ENCODE measurements at places on chromosomes 12 and 14.

- no peak for DNase-seq
Measured at GRCh38 chr14:55641954-55642353, 61.9 kb downstream of the KTN1 start.

- no peak for DNase-seq
Measured at GRCh38 chr14:51285120-51285519, 45.1 kb downstream of the TMX1 start.

DNA sequence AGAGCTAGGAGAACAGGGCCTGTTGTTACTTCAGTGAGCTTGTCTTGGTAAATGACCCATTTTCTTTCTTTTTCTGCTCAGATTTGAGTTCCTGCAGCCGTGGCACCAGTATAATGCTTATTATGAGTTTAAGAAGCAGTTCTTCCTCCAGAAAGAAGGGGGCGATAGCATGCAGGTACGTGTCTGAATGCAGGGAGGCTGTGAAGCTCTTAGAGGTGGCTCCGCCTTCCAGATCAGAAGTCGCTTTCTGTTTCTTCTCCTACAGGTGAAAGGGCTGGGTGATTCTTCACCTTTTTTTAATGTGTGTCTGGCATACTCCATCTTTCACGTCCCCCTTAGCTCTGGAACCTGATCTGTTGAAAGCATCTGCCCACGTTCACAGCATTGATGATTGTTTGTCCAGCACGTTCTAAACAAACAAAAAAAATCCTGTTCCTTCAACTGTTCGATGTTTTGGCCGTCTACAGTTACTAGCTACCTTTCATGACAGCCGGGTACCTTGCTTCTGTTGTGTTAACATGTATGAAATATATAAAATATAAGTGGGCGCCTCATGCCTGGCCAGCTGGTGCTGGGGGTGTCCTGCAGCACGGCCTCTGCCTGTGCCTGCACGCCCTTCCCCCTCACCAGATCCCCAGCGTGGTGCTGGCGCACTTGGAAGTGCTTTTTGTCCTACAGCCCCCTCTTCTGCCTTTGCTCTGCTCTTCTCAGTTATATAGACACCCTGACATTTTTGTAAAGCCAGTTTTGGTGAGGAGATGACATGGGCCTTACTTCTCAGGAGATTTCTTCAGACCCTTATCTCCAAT lies 44.6 kb downstream of the SFSWAP start:
- DNase-seq: no peak

- no peak for DNase-seq
Measured at GRCh38 chr12:128592220-128592744, 231.5 kb downstream of the SLC15A4 start.

GRCh38 chr12:98821866-98822265 lies 176.8 kb downstream of the APAF1 start:
- DNase-seq: no peak

DNA sequence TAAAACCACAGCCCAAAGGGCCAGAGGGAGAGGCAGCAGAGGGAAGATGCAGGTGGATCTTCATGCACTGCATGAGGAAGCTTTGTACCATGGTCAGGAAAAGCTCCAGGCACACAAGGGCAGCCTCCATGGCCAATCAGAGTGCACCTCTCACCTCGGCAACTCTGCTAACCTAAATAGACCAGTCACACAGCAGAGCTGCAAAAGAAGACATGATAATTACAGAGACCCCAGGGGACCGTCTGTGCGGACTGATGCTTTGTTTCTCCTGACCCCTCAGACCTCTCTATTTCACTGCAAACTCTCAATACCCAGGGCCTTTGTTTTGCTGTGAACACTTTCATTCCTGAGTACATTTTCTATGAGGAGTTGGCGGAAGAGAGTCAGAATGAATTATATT lies 10.7 kb upstream of the TCL1B start:
- DNase-seq: no peak

GRCh38 chr14:83838226-83838625 lies 1691.7 kb upstream of the FLRT2 start:
- no peak for DNase-seq

DNA sequence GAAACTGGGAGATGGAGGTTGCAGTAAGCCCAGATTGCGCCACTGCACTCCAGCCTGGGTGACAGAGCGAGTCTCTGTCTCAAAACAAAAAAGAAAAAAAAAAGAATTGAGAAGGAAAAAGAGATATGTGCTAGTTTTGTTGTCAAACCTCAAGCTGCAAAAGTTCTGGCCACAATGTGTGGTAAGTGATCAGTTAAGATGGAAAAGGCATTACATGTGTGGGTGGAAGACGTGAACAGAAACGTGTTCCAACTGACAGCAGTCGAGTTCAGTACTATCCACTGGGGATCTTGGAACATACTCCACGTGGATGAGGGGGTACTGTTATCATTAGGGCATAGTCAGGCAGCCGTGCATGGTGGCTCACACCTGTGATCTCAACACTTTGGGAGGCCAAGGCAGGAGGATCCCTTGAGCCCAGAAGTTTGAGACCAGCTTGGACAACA lies 17.3 kb downstream of the GPR68 start:
- no peak for DNase-seq

- DNase-seq: no peak
Measured at GRCh38 chr12:2613326-2614073, 181.3 kb upstream of the FKBP4 start.

GRCh38 chr12:38907201-38907923 lies 2.0 kb upstream of the CPNE8 start:
- no peak for DNase-seq

- DNase-seq: no peak
Measured at GRCh38 chr12:99611117-99611516, 36.4 kb upstream of the GARIN6 start.

DNA sequence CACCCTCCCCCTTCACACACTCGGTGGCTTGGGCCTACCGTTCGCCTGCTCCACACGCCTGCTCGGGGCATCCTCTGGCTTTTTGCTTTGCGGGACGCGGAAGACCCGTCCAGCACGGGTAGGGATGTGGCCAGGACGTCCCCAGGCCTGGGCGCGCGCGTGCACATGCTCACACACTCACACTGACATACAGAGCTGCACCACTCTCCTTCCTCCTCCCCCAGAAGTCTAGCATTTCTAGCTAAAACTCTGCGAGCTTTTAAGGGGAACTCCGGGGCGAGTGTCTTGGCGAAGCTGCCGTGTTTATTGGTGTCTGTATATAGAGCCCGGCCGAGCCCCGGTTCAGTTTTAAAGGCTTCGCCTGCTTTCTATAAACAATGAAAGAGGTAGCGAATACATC lies 5.0 kb downstream of the TBX5 start:
- DNase-seq: no peak

DNA sequence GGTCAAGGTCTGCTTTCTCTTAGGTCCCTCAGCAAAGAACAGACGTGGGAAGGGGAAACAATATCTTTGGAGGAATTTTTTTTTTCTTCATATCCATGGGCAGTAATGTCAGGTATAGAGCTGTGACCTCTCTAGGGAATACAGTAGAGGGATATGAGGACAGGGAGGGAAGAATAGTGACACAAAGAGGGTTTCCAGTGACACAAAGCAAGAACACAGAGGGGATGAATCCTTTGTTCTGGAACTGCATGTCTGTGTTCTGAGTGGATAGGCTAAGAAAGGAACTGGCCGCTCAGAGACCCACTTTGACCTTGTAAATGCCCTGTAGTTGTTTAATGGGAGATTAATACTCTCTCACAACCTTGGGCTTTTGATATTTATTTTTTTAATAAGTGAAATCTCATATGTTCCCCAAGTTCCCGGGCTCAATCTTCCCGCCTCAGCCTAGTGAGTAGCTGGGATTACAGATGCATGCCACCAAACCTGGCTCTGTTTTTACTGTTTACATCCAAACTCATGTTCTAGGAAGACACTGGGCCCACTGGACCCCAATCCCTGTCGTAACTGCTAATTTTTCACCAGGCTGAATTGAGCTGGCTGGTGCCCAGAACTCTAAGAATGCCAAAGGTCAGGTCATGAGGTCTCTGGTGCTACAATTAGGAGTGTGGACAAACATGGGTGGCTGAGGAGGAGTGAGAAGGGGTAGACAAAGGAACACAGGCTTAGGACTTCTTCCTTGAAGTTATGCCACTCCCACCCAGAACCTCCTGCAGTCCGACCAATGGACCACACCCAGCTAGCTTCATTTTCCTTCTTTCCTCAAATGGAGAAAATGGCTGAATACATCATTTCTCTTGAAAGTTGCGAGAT lies 9.1 kb upstream of the PLEKHH1 start:
- no peak for DNase-seq

DNA sequence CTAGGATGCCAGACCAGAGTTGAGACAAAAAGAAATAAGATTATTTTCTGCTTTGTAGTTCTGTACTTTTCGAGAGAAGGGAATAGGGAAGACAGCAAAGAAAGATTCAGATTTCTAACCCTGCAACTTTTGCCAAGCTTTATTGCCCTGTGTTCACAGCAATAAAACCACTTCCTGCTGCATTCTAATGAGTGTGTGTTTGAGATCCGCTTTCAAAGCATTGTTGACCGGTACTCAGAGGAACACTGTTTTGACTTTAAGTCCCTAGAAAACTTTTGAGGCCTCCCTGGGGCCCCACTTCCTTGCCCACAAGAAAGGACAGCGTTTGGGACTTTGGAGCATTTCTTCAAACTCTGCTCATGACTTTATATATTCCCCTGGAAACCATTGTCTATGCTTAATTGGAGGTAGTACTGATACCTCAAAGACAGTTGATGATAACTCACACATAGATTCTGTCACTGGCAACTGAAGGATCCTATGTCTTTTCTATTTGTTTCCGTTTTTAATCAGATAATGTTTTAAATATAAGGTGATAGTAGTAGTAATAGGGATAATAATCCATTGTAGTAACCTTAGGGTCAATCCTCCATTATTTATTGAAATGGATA lies 1.3 kb downstream of the RNASE6 start:
- no peak for DNase-seq

GRCh38 chr12:56838621-56839488 lies 75.7 kb downstream of the HSD17B6 start:
- DNase-seq: no peak

DNA sequence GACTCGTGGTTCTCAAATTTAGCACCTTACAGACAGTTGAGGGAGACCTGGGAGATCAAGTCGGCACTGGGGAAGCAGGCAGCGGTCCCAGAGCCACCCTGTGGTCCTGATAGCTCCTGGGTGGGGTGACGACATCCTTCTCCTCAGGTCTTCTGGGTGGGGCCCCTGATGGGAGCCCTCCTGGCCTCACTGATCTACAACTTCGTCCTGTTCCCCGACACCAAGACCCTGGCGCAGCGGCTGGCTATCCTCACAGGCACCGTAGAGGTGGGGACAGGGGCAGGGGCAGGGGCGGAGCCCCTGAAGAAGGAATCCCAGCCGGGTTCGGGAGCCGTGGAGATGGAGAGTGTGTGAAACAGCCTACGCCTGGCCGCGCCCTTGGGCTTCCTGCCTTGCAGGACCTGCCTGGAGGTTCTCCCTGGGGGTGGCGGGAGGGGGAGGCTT lies 2.6 kb downstream of the AQP6 start:
- no peak for DNase-seq

- no peak for DNase-seq
Measured at GRCh38 chr12:50326590-50327284, 43.4 kb upstream of the LIMA1 start.

GRCh38 chr14:94679937-94680861 lies 68.0 kb downstream of the SERPINA3 start:
- DNase-seq: no peak

GRCh38 chr14:23093991-23094665 lies 808 bp downstream of the ACIN1 start:
- DNase-seq: no peak

GRCh38 chr12:118256352-118256751 lies 116.4 kb downstream of the TAOK3 start:
- DNase-seq: no peak

DNA sequence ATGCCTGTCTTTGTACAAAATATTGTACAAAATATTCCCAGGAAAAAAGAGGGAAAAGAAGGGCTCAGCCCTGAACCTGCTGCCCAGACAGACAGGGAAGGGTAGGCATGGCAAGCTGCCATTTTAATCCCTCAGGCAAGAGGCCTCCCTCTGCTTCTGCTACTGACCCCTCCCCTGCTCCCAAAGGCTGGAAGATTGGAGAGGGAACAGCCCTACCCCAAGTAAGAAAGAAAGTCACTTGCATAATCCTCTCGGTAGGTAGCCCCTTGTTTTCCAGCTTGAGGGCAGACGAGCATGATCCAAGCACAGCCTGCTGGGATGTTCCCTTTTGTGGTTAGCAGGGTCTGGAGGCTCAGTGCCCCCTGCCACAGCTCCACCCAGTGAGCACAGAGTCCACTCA lies 20.7 kb downstream of the ADCY6 start:
- no peak for DNase-seq

DNA sequence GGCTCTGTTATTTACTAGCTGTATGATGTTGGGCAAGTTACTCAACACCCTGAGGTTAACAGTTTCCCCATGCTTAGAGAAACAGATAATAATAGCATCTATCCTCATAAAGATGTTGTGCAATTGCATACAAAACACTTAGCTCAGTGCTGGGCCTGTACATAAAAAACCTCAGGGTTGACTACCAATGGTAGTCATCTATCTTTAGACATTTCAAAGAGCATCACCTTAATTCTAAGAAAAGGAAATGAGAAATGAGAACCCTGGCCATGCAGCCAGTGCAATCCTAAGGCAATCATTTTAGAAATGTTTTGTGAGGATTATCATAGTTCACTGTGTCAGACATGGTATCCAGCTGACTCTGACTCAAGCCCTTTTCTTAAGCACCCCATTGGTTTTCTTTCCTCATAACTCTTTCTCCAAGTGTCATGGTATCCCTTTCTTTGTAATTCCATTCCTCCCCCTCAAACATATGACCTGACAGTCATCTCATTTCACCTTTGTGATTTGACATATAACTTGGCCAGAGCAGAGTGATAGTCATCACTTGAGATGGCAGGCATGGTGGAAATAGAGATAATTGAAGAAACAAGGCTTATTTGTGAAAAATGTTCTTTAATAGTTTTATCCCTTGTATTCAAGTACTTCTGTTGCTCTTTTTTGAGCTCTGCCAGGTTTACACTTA lies 29.5 kb upstream of the OSBPL8 start:
- no peak for DNase-seq

DNA sequence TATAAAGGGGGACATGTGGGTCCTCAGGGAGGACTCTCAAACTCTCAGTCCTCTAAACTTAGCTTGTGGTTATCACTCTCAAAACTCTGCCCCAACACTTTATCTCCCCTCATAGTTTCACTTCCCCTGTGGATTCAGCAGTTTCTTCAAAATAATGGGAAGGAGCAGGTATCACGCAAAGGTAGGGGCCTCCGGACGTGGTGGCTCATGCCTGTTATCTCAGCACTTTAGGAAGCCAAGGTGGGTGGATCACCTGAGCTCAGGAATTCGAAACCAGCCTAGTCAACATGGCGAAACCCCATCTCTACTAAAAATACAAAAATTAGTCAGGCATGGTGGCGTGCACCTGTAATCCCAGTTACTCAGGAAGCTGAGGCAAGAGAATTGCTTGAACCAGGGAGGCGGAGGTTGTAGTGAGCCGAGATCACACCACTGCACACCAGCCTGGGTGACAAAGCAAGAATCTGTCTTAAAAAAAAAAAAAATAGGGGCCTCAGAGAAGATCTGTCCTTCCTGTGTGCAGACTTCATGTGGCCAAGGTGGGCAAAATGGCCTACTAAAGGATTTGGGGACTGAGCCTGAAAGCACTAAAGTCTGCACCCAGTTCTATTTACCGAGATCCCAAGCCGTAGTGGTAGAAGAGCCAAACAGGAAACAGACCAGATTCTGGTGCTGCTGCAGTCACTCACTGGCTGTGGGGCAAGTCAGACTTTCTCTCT lies 6.4 kb downstream of the ITGB7 start:
- no peak for DNase-seq
